ENCODE measurements at places on chromosomes 5 and 9.

GRCh38 chr5:31847354-31847753 lies 208.4 kb downstream of the PDZD2 start:
- no peak for DNase-seq

GRCh38 chr9:28539434-28540070 lies 966.3 kb upstream of the C9orf72 start:
- no peak for DNase-seq

- DNase-seq, result no peak
These were observed 221.6 kb downstream of the NR2F1-AS1 start for GRCh38 chr5:93359296-93359959.

- no peak for DNase-seq
These were observed 27.6 kb downstream of the TBC1D2 start for GRCh38 chr9:98227883-98228282.

- DNase-seq, result no peak
These were observed 319.1 kb upstream of the PIK3R1 start for GRCh38 chr5:67896311-67896929.

DNA sequence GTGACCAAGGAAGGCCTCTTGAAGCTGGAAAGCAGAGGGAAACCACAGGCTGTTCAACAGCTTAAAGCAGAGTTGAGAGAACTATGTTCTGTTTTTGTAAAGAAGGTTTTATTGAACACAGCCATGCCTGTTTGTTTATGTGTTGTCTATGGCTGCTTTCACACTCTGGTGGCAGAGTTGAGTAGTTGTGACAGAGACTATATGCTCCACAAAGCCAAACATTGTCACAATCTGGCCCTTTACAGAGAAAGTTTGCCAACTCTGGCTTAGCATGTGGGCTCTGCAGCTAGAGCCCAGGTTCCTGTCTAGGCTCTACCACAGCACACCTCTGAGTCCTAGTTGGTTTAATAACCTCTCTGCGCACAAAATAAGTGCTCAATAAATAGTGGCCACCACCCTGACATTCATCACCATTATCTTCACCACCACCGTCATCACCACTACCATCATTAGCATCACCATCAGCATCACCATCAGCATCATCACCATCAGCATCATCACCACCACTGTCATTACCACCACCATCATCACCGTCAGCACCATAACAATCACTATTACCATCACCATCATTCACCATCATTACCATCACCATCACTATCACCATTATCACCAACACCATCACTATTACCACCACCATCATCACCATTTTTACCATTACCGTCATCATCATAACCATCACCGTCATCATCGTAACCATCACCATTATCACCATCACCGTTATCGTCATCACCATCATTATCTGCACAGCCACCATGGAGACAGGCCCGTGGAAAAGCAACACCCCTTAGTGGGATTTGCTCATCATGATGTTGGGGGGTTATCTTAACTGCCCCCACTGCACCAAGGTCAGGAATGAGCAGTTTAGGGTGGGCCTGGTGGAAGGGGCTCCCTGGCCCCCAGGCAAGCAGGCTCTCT lies 18.3 kb downstream of the AKNA start:
- DNase-seq, result no peak

GRCh38 chr5:38591523-38591849 lies 35.0 kb upstream of the LIFR start:
- no peak for DNase-seq

DNA sequence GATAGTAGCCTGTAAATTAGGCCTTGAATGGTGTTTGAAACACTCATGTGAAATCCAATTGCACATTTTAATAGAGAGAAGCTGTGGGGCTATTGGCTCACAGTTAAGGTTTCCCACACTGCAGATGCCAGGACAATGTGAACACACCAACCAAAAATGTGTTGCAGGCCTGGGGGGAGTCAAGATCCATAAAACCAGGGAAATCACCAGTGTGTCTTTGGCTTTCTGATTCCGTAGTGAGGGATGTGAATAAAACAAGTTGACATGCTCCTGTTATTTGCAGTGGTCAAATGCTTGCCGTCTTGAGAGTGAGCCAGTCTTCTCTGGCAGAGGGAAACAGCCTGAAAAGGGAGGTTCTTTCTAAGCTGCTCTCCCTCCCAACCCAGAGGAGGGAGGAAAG lies 79.0 kb downstream of the ZNF462 start:
- DNase-seq, result no peak

- no peak for DNase-seq
These were observed 30.4 kb upstream of the TCF7 start for GRCh38 chr5:134084022-134084565.

GRCh38 chr5:172008111-172008455 lies 1.6 kb upstream of the FBXW11 start:
- no peak for DNase-seq

DNA sequence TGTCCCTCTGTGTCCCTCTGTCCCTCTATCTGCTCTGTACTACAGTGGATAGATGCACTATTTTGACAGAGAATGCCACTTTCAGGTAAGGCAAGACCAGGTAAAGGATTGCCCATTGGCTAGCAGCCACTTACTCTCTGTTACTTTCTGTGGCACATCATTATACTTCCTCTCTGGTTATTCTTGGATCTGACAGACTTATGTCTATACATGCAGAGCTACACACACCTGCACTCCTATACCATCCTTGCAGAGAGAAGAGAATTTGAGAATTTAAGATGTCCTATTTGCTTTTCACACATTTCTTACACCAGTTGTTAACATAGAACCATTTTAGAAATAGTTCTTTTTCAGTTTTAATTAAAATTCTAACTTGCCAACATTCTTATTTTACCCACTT lies 163.7 kb upstream of the SLC12A2 start:
- DNase-seq, result no peak

- DNase-seq, result no peak
These were observed 10.7 kb downstream of the SLC35A4 start for GRCh38 chr5:140575309-140575708.

DNA sequence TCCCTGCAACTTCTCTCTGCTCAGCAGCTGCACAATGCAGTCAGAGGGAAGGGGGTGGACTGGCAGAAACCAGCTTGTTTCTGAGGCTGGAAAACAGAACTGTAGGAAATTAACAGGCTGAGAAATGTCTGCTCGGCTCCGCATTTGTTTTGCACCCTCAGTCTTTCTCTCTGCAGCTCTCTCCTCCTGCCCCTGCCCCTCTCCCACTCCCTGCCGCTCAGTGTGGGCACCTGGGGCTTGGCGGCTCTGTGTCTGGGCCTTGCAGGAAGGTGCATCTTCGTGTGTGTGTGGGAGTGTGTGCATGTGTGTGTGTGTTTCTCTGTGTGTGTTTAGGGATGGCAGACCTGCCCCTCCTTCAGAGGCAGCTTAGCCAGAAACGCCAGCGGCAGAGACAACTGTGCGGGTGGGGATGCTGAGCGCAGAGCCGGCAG lies 53.0 kb downstream of the PCDH1 start:
- DNase-seq, result no peak

Measured in AG09309 (cell line).